BJ (cell line): ENCODE measurements at places on chromosomes 4 and X.

- DNase-seq: no peak
Measured at GRCh38 chr4:104592183-104592582, 97.5 kb upstream of the CXXC4 start.

DNA sequence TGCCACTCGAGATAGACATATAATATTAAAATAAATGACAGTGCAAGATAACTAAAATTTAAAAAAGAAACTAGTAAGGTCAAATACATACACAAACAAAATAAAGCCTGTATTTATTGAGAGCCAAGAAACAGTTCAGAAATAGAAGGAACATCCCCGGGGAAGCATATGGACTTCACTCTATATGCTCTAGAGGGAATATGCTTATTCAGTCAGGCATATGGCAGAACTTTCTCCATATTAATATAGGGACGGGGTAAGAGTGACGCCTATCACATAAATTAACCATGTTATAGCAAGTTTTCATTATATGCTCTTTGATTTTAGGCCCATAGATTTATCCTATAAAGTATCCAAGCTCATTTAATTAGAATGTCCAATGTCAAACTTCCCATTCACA is 56.7 kb upstream of the EFHC2 start:
- no peak for DNase-seq

GRCh38 chr4:76548704-76549103 is 113.7 kb downstream of the SHROOM3 start:
- no peak for DNase-seq

DNA sequence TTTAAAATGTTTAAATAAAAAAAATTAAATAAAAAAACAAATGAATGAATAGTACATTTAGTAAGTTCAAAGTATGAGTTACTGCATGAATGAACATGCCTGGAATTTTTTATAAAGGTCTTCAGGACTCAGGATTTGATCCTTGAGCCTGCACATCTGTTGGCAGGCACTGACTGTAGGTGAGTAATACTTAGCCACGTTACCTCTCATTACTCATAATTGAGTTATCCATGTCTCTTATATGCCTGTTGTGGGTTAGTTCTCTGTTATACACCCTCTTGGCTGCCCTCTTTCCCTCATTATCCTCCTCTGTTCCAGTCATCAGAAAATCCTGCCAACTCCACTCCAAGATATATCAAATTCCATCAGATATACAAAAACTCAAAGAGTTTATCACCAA is 276.0 kb downstream of the FBXW7 start:
- DNase-seq: no peak

- no peak for DNase-seq
Measured at GRCh38 chr4:166014411-166014810, 141.4 kb downstream of the TLL1 start.

DNA sequence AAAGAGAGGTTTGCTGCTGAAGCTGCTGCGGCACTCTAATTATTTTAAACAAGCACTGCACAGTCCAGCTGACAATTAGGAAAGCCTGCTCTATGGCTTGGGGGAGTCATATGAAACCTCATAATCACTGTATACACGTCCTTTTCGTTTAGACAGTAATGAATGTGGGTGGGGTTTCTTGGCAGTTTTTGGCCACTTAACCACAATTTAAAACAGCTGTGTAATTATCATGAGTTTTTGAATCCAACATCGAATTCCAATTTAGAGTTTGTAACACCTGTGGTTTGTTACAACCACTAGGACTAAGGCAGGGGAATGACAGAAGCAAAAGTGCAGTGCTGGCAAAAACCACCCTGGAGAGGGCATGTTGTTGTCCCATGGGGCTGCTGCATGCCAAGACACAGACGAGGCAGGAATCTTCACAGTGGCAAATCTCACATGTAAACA is 99.5 kb downstream of the CXXC4 start:
- DNase-seq: no peak
